ENCODE measurements at places on chromosomes 2 and 18. TPM values are rescaled to one million over a fixed set of nuclear protein-coding genes. Genes with fewer than 3 reads are reported as not detected.
A peak's percentile ranks its signal among the peaks of the same experiment; 100 is the strongest.

USP40 gene
- 5.9 TPM for total RNA-seq

DNA sequence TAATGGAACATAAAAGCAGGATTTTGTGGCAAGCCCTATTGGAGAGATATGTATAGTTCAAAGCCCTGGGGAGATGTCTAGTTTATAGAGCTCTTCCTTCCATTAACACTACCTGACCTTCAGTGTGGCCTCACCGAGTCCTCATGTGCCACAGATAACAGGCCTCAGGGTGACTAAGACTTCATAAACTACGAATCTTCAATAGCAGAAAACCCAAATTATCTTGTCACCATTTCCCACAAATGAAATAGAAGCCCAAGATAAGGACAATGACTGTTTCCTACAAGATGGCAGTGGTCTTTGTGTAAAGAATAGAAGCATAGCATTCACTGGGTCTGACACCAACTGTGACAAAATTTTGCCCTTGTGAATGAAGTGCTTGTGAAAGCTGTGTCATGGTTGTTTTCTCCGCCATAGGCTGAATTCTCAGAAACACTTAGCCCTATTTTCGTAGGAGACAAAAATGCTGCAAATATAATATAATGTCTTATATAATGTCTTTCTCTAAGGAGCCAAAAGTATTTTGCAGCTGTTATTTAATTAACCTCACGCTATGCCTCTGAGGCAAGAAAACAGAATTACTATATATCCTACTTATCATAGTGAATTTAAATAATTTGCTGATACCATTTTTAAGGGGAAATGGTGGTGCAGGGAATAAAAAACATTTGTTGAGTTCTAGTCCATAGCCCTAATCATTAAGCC, 136.7 kb upstream of the CWC22 start:
- no peak for DNase-seq

DNA sequence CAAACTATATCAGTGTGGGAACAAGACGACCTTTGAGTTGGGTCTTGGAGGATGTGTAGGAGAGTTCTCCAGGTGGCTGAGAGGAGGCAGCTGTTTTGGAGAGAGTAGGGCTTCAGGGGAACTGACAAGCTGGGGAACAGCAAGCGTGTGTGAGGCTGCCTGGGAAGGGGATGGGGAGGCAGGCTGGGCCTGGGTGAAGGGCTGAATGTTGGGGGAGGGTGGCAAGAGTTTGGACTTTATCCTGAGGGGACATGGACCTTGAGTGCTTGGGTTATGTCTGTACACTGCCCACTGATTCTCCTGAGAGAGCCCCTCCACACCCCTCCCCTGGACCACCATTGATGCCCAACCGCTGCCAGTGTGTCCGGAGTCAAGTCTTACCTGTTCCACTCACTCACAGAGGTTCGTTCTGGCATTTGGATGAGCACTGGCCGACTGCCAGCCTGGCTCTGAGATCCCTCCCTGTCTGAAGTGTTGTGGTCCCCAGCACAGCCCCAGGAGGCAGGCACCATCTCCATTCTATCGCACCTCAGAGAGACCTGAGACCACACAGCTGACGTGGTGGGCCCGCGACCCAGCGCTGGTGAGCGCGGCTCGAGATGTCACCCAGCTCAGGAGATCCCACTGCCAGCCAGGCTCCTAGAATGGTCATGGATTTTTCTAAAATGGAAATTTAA, 59.5 kb downstream of the DCDC2C start:
- no peak for DNase-seq

GRCh38 chr2:49192036-49192435, 37.7 kb upstream of the FSHR start:
- DNase-seq: no peak

DNA sequence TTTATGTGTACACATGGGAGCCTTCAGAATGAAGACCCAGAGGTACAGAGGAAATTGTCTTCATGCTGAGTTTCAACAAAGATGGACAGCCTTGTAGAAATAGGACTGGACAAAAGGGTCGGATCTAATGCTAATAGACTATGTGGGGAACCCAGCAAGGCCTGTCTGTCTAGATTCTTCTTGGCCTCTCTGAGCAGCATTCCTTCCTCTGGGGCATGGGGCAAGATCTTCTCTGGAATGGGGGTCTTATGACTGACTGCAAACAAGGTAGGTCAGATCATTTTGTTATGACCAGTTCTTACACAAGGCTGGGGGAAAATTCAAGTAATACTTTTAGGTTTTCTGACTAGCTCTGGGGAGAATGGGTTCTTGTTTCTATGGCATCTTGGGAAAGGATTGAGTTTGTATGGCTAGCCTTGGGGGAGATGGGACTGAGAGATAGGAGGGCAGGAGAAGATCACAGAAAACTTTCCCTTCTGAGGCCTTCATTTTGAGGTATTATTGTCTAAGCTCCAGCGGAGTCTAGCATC, 14.3 kb downstream of the SPATA3 start:
- DNase-seq: no peak

- no peak for DNase-seq
Measured at GRCh38 chr18:41482501-41482900, 472.5 kb upstream of the PIK3C3 start.

- peak; percentile 53 for DNase-seq
Measured at GRCh38 chr18:37270038-37270665, 295.4 kb downstream of the CELF4 start.

DNA sequence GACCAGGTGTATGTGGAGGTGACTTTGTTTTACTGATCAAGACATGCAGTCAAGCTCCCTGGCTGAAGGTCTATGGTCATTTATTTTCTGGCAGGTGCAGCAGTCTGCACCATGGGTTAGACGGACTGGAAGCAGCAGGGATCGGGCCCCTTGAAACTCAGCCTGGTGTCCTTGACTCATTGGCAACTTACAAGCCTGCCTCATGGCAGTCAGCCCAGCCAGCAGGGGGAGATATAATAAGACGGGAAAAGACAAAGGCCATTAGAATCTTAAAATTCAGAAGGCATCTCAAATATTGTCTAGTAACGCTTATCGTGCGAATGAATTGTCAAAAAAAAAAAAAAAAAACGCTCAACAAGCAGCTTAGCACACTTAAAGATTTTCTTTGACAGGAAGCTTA, 308.2 kb downstream of the EN1 start:
- DNase-seq: no peak

LAMA1 gene
- total RNA-seq: not detected

- DNase-seq: peak; percentile 62
Measured at GRCh38 chr2:24359129-24360049, 947 bp downstream of the ITSN2 start.

DNA sequence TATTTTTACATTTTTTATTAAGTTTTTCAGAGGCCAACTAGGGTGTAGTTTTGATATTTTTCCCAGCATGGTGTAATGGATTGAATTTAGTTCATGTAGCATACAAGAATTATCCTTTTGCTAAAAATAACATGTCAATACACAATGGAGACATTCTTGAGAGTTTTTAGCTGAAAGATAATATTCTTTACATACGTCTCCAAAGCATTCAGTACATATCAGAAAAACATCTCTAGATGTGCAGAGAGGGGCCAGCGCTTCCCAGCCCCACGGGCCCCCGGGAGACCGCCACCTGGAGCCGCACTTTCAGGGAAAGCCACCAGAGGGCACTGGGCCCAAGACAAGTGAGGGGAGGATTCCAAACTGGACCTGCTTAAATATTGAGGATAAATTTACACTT, 499.4 kb downstream of the GALR1 start:
- no peak for DNase-seq

DNA sequence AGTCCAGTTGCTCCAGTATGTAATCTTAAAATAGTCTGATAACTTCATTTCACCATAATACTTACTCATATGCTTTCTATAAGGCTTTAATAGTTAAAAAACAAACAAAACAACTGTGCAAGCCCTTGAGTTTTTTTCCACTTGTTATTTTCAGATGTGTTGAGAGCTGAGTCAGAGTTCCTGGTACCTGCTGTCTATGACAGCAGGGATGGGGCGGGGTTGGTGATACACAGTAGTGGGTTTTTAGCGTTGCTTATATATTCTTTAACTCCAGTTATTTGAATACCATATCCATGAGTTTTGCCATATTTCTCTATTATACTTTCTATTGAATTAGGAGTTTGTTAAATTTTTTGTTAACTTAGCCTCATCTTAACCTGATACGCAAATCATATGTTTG, 5.0 kb downstream of the NAPG start:
- DNase-seq: no peak

- no peak for DNase-seq
Measured at GRCh38 chr2:39902103-39902502, 123.0 kb upstream of the THUMPD2 start.

RAB11FIP5 gene
- total RNA-seq: 27.9 TPM

DNA sequence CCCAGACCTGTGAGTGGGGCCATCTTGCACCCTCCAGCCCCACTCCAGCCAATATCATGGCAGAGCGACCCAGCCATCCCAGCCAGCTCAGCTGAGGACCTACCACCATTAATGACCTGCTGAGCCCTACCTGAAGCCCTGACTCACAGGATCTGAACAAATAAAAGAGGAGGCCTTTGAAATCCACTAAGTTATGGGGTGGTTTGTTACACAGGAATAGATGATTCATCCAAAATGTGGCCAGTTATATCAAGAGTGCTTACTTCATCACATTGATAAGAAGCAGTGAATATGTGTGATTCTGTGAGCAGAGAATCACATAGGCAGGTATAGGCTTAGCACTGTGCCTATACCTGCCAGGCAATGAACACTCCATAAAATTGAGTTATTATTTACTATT, 34.7 kb upstream of the FAM124B start:
- no peak for DNase-seq

- DNase-seq: no peak
Measured at GRCh38 chr2:10934979-10935350, 23.2 kb downstream of the KCNF1 start.

- peak; percentile 44 for DNase-seq
Measured at GRCh38 chr2:237691029-237691907, 63.9 kb downstream of the LRRFIP1 start.

DNA sequence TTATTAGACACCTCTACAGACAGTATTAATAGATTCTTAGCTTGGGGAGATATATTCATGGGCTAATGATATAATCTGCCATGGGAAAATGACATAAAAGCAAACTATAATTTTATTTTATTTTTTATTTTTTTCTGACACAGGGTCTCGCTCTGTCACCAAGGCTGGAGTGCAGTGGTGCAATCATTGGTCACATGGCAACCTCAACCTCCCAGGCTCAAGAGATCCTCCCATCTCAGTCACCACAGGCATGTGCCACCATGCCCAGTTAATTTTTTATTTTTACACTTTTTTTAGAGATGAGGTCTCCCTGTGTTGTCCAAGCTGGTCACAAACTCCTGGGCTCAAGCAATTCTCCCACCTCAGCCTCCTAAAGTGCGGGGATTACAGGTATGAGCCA, 39.3 kb downstream of the RTN4 start:
- DNase-seq: no peak

DNA sequence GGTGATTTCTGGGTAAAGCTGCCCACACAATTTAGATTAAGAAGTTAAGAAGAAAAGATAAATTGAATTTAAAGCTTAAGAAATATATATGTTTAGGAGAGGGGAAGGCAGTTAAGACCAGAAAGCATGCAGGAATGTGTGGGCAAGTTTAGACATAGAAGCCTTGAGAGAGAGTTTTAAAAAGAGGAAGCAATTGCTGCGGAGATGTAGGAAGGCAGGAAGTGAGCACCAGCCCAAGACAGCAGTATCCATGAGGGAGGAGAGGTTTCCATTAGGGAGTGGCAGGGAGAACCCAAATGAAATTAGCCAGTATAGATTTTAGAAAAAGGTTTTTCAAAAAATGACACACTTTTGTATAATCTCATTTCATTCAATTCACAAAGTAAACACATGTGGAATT, 24.3 kb downstream of the DSC2 start:
- no peak for DNase-seq

MMADHC gene
- 112 TPM for total RNA-seq

- no peak for DNase-seq
Measured at GRCh38 chr2:98201576-98201975, 114.6 kb downstream of the VWA3B start.

IGFBP2 gene
- 11.6 TPM for total RNA-seq

GRCh38 chr18:58223717-58224424, 179.8 kb downstream of the NEDD4L start:
- no peak for DNase-seq

- DNase-seq: no peak
Measured at GRCh38 chr2:101200676-101201075, 49.5 kb upstream of the TBC1D8 start.

- no peak for DNase-seq
Measured at GRCh38 chr18:12310762-12311161, 2.7 kb downstream of the TUBB6 start.

DNA sequence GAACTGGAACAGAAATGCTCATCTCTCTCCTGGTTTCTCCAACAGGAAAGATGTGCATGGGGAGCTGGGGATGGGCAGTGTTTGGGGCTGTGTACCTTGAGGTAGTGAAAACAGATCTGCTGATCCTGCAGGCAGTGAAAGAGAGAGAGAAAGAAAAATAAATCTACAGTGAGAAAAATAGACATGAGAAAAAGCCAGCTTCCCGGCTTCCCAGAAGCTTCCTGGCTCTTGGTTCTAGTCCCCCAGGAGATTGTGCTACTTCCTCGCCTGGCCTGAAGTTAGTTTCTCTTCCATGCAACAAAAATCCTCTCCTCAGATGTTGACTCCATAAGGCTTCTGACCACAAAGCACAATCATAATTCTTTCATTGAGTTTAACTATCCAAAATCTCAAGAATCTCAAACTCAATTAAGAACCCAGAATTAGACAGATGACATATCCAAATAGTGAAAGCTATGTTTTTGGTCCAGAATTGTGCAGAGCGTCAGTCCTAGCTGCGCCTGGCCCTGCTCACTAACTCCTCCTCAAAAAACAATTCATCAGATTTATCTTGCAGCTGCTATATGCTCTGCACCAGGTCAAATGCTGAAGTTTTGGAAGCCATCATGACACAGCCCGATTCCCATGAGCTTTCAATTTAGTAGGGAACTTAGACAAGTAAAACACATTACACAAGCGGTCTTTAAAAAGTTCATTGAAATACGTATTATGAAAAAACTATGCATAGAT, 20.1 kb upstream of the NAB1 start:
- DNase-seq: no peak

- DNase-seq: no peak
Measured at GRCh38 chr2:83990636-83991035, 468.4 kb downstream of the SUCLG1 start.

DNA sequence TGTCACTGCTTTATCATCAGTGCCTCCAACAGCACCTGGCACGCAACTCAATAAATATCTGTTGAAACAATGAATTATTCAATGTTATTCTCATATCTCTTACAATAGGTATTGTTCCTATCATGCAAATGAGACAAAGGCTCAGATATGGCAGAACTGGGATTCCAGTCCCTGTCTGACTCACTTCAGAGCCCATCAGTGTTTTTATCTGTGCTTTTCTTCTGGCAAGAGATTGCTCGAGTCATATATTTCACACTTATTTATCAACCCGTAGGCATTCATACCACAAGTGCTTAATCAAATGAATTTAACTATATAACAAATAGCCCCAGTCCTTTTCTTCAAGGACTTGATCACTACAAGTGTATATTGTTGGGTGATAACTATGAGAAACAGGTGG, 76.4 kb upstream of the TSPYL6 start:
- DNase-seq: no peak

GRCh38 chr2:216192931-216193330, 83.8 kb downstream of the XRCC5 start:
- DNase-seq: no peak

HJURP gene
- 77.3 TPM for total RNA-seq

UGT1A10 gene
- total RNA-seq: not detected

Data from activated naive CD4-positive, alpha-beta T cell treated with anti-CD3 and anti-CD28 coated beads, Interleukin-2, amount 50 U/mL, for 72 hours (primary cell).